ENCODE measurements at places on chromosomes 12 and 14. TPM values are rescaled to one million over a fixed set of nuclear protein-coding genes. Genes with fewer than 3 reads are reported as not detected.

Gene SLC22A17
- 14.8 TPM for total RNA-seq

Gene PALS1
- total RNA-seq = 38.4 TPM

Gene EIF4B
- total RNA-seq = 838 TPM

Gene SYNE2
- total RNA-seq = 15.8 TPM

Gene RNU4-1
- under 0.01 TPM for total RNA-seq

Gene SMIM41
- 0.43 TPM for total RNA-seq

Gene IL31
- total RNA-seq = not detected

Gene PRIMA1
- total RNA-seq = not detected

DNA sequence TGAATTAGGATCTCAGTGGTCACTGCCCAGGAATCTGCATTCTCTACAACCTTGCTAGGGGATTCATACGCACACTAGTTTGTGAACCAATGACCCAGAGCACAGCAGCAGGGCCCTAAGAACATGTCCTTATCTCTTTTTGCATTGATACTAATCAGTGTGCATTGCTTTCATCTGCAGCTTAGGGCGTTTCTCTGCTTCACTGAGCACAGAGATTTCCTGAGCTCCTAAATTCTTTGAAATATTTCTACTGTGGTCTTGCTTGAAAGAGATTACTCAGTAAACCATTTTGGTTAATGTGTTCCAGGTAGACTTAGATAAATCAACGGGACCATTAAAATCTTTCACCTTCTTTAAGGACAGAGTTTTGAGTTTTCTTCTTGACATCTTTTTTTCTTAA, 351.3 kb upstream of the KITLG start:
- DNase-seq = no peak

- no peak for DNase-seq
These were observed 11.7 kb downstream of the DAAM1 start for GRCh38 chr14:59200195-59200594.

- no peak for DNase-seq
These were observed 80.8 kb upstream of the C12orf71 start for GRCh38 chr12:27163048-27163715.

GRCh38 chr12:131608740-131609690, 101.9 kb upstream of the SFSWAP start:
- DNase-seq = peak; percentile 43

GRCh38 chr12:102625819-102626218, 145.5 kb upstream of the IGF1 start:
- DNase-seq = no peak

GRCh38 chr12:108939594-108939993, 59.7 kb downstream of the DAO start:
- peak; percentile 8 for DNase-seq

DNA sequence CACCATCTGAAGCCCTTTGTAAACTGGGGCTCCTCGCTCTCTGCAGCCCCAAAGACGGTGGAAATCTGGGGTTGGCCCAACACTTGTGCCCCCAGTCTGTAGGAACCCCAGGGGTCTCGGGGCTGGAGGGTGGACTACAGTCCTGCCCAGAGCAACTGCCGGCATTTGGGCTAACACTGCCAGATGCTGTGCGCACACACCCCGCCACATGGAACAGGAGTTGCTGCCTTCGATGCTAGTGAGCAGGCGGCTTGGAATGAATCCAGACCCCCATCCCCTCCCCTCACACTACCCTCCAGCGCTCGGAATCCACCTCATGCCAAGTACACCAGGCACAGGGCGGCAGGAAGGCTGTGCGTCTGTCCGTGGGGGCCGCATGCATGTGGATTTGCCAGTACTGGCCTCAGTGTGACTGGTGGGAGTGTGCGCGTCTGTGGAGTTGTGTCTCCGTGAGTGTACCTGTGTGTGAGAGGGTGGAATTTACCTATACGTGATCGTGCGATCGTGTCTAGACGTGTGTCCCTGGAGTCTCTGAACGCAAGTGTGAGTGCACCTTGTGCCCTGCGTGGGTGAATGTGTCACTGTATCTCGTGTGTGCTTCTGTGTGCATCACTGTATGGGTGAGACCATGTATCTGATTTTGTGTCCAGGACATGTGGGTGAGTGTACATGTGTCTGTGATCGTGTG, 5.1 kb downstream of the LHX5 start:
- no peak for DNase-seq

- no peak for DNase-seq
These were observed 207.3 kb upstream of the OR4E1 start for GRCh38 chr14:21880918-21881317.

DNA sequence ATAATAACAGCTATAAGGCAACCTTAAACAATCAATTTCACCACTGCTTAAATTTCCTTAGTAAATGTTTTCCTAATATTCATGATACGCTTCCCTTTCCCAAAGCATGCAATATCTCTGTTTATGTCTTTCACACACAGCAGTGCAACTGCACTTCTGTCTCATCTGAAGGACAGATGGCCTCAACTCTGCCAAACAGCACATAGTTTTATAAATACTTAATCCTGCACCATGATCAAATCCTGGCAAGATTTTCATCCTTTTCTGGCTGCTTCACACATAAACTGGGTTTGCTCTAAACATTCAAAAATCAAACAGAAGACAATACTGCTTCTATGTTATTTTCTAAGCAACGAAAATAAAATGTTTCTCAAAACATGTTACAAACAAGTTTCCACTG, 266.3 kb downstream of the ITPR2 start:
- no peak for DNase-seq

DNA sequence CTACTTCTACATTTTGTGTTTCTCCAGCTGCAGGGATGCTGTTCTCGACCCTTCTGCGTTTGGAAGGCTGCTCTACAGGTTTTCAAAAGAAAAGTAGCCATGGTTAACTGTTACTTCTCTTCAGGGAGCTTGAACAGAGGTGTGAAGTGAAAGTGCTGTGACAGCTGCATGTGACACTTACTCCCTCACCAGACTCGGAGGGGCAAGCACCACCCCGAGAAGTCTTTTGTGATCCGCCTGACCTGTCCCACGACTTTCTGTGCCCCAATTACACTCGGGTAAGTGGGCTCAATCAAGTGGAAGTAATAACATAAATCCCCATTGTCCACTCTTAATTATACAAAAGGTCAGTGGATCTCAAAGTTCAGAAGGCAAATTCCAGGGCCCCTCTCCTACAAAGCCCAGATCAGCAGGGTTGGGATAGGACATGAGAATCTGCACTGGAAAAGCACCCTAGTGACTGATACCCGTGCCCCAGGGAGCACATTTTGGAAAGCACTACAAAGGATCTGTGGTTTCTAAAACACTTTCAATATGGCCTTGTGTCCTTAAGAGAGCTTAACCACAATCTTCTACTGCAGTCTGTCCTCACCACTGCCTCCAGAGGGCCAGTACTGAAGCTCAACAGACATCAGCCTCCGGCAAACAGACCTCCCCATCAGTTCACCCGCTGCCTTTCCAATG, 11.5 kb downstream of the FICD start:
- DNase-seq = peak; percentile 10

GRCh38 chr12:30630979-30631285, 64.7 kb downstream of the IPO8 start:
- DNase-seq = no peak

DNA sequence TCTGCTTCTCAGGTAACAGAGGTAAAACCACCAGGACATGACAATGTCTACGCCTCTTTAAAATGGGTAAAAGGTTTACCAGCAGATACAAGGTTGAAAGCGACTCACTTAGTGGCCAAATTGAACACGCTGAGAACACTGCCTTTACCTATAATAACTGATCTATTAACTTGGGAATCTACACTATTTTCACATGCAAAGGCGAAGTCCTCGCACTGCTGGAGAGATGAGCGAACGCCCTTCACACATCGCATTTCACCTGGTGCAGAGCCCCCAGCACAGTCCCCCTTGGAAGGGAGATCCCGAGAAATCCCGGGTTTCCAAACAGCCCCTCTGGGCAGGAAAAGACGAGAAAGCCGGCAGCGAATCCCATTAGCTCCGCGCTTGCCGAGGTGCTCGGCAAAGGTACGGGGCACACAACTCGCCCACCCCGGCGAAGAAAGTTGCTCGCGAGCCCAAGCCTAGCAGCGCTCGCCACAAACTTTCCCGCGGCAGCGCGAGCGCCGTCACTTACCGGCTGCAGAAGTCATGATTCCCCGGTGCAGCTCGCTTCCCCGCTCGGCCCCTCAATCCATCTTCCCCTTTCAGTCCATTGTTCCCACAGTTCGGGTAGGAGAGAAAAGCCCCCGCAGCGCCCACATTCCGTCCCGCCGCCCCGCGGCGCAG, 423 bp downstream of the FGD6 start:
- DNase-seq = no peak

DNA sequence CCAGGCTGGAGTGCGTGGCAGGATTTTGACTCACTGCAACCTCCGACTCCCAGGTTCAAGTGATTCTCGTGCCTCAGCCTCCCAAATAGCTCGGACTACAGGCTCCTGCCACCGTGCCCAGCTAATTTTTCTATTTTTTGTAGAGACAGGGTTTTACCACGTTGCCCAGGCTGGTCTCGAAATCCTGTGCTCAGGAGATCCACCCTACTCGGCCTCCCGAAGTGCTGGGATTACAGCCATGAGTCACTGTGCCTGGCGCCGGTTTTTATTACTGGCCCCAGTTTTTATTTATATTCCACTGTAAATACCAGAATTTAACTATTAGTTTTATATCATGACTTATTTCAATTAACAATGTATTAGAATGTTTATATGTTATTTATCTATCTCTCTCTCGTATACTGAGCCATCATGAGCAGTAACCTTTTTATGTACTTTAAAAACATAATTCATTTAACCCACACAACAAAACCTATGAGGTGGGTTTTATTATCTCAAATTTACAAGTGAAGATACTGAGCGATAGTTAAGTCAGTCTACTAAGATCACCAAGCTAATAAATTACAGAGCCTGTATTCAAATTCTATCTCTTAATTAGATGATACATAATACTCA, 47.8 kb downstream of the HECTD1 start:
- DNase-seq = peak; percentile 88
